ENCODE measurements at places on chromosomes 7 and 10.

GRCh38 chr7:20284771-20285143 lies 45.9 kb upstream of the ITGB8 start:
- no peak for DNase-seq

DNA sequence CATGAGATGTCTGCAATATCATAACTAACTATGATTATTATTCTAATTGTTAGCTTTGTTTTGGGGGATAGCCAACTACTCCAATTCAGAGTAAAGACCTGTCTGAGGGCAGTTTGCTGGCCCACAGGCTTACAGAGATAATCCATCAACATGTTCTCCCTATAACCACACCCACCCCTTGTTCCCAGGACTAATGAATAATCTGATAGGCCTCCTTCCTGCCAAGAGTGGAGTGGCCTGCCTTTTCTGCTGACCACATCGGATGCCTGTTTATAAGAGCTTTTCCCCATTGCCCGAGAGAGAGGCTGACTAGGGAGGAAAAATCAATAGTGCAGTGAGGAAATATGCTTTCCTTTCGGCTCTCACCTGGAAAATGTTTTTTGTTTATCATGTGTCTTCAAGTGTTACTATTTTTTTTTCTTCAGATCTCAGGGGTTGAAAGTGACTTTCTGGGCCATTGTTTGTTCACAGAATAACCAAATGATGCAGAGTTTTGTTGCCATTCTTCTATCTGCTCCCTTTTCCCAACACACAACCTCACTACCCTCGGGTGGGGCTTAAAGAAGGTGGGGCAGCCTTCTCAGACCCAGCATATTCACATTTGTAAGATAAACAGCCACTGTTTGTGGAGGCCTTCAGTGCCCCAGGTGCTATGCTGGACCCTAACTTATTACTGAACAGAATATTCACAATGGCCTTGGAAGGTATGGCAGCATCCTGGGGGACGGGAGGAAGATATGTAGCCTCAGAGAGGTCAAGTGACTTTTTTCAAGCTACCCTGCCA lies 38.4 kb downstream of the PLPP4 start:
- no peak for DNase-seq

DNA sequence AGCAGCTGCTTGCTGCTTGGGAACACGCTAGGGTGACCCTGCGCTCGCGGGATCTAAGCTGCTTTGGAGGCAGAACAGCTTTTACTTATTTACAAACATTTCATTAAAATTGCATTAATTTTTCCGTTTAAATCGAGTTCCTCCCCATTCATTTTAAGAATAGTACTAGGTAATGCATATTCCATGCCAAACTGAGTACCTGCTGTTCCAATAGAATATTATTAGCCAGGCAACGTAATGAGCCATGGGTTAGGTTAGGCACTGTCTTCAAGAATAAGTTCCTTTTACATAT lies 860 bp downstream of the EXOC6 start:
- DNase-seq, result no peak

DNA sequence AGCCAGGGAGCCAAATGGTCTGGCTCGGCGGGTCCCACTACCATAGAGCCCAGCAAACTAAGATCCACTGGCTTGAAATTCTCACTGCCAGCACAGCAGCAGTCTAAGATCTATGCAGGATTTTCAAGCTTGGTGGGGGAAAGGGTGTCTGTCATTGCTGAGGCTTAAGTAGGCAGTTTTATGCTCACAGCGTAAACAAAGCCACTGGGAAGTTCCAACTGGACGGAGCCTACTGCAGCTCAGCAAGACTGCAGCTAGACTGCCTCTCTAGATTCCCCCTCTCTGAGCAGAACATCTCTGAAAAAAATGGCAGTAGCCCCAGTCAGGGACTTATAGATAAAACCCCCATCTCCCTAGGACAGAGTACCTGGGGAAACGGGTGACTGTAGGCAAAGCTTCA lies 277.6 kb upstream of the PHF14 start:
- no peak for DNase-seq

DNA sequence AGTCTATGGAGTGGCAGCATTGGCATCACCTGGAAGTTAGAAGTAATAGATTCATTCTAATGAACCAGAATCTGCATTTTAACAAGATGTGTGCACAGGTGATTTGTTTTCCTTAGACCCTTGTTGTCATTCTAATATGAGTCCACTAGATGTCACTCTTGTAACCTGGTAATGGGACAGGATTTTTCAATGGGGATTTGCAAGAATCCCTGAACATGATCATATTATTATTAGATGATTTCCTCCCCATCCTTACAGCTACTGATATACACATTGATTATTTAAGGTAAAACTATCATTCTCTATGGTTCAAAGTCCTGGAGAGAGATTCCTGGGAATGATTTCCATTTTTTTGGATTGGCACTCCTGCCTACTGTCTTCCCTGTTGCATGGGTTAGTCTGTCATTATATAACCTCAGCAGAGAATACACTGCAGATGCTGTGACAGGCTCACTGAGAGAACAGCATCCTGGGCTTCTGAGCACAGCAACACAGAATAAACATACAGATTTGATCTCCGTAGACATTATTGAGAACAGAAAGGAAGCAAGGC lies 194.9 kb downstream of the SUGCT start:
- DNase-seq, result no peak

GRCh38 chr7:94642838-94643653 lies 12.9 kb downstream of the SGCE start:
- DNase-seq, result no peak

- DNase-seq, result no peak
Measured at GRCh38 chr7:127702938-127703337, 50.9 kb downstream of the SND1 start.

GRCh38 chr10:36191009-36191408 lies 548.9 kb upstream of the FZD8 start:
- no peak for DNase-seq

- DNase-seq, result no peak
Measured at GRCh38 chr10:62724465-62724864, 80.1 kb upstream of the ADO start.

GRCh38 chr10:132570771-132571649 lies 33.4 kb downstream of the INPP5A start:
- no peak for DNase-seq

DNA sequence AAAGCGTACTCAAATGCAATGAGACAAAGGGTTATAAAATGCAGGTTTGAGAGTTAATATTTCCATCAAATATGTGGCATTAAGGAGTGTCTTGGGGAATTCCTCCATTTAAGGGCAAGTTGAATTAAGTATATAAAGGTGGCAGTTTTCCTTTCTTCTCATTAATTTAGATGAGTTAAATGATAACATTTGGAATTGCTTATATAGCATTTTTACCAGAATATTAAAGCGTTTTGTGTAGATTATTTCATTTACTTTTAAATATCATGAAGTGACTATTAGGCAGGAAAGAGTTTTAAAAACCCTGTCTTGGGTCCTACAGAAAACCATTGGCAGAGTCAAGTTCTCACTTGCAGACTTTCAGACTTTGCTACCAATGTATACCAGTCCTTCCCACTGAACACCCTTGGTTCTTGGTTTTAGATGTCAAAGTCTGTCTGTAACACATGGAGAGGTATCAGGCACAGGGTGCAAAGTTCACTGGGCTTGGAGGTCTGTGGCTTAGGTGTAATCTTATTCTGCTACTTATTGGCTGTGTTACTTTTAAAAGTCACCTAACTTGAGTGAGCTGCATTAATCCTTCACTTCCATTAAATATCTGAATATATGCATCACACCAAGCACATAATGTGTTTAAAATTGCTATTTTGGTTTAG lies 51.0 kb downstream of the ASB4 start:
- DNase-seq, result no peak

GRCh38 chr7:1324028-1324900 lies 91.6 kb downstream of the UNCX start:
- DNase-seq, result no peak

DNA sequence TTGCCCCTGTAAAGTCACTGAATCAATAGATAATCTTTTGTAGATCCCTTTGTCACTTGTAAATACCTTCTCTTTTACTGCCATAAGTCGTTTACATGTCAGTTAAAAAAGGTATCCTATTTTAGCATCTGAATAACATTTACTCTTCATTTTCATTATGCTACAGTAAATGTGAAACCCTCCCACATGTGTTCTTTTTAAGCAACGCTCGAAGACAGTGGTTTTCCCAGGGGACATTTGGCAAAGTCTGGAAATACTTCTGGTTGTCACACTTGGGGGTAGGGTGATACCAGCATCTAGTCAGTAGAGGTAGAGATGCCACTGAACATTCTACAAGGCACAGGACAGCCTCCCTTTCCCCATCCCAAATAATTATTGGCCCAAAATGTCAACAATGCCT lies 23.7 kb downstream of the ATAD1 start:
- no peak for DNase-seq

- DNase-seq, result no peak
Measured at GRCh38 chr10:118986815-118987790, 42.4 kb upstream of the NANOS1 start.

- no peak for DNase-seq
Measured at GRCh38 chr7:44914992-44915607, 29.8 kb upstream of the PURB start.

DNA sequence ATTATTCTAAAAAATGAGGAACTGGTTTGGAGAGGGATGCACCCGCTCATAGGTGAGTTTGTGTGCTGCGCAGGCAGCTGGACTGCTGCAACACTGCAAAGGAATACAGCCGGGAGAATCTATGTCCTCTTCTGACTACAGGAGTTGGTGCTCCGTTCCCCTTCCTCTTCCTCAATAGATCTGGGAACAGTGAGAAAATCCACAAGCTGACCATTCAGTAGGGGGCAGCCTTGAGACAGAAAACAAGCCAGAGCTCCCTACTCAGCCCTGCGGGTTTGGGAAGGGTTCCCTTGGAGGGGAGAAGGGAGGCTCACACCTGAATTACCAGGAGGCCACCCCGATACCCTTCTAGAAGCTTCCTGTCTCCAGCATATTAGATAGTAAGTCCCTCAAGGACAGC lies 87.3 kb upstream of the FOXI2 start:
- DNase-seq, result no peak

GRCh38 chr10:58302254-58302653 lies 32.6 kb upstream of the UBE2D1 start:
- DNase-seq, result no peak

- DNase-seq, result no peak
Measured at GRCh38 chr10:5800782-5801181, 12.5 kb downstream of the GDI2 start.

DNA sequence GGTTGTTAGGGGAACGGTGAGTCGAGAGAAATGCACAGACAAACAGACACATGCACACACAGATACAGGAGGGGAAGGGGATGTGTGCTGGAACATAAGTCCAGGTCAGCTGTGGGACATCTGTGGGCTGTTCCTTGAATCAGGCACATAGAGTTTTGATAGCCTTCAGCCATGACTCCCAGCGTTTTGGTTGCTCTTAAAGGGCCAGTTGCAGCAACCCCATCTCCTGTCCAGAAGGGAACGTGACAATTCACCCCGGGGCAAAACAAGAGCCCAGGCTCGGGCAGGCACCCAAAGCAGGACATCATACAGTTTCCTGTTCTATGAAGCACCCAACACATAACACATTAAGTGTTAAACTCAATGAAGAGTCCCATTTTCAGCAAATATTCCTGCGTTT lies 9.6 kb downstream of the INSYN2A start:
- no peak for DNase-seq

- DNase-seq, result no peak
Measured at GRCh38 chr7:22841954-22842353, 19.3 kb upstream of the TOMM7 start.

GRCh38 chr7:41661596-41661995 lies 41.3 kb downstream of the INHBA start:
- no peak for DNase-seq

GRCh38 chr10:100482834-100483185 lies 20.0 kb downstream of the WNT8B start:
- no peak for DNase-seq

DNA sequence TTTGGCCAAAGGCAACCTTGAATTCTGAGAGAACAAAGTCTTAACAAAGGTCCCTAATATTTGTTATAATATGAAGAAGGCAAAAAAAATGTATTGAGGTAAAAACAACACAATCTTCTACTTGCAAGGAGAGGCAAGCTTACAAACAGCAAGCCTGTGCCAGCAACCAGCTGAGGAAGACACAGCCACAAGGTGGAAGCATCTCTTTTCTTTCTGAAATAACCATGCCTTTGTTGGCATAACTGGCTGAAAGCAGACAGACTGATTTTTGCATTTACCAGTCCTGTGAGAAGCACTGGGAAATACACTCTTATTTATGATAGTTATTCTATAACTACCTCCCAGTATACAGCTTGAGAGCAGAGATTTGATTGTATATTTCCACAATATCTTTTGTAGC lies 292.0 kb downstream of the PHTF2 start:
- DNase-seq, result no peak

DNA sequence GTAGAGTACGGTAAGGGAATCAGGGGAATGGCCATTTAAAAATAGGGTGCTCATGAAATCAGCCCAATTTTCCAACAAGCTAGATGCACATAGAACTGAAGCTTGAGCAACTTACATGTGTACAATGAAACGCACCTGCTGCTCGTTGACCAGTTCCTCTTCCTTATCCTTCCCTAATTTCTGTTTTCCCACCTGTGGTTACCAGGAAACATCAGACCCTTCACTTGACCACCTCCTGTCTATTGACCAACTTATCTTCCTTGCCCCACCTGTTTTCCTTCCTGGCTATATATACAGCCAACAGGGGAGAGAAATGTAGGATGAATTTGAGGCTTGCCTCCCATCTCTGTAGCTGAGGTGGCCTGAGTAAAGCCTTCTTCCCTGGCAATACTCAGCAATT lies 37.8 kb upstream of the RAPGEF5 start:
- DNase-seq, result no peak

DNA sequence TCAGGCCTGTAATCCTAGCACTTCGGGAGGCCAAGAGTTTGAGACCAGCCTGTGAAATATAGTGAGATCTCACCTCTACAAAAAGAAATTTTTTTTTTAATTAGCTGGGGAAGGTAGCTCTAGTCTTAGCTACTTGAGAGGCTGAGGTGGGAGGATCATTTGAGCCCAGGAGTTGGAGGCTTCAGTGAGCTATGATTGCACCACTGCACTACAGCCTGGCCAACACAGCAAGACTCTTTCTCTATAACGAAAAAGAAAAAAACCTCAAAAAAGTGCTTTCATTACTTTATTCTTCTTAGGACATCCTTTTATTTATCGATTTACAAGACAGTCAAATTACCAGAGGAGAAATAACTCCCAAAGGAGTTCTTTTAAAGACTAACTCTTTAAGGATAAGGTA lies 49.4 kb upstream of the EXOC4 start:
- DNase-seq, result no peak

DNA sequence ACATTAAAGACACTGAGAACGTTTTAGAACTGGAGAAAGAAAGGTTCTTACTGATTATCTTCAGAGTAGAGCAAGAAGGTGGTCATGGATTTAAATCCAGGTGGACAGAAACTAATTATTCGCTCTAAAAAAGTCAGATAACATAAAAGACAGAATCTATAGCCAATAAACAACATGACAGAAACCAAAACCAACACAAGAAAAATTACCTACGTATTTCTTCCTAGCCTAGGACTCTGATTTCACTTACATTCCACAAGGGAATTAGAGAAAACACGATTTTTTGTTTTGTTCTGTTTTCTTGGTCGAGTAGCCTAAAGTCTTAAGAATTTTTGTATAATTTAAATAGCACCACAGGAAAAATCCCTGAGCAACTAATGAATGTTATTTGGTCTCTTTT lies 15.1 kb downstream of the CPA1 start:
- no peak for DNase-seq

GRCh38 chr7:139680676-139681462 lies 96.9 kb downstream of the HIPK2 start:
- DNase-seq, result peak; percentile 16
